ENCODE measurements at places on chromosomes 5 and 9.

GRCh38 chr9:4780651-4781050 is 12.1 kb upstream of the RCL1 start:
- no peak for DNase-seq

DNA sequence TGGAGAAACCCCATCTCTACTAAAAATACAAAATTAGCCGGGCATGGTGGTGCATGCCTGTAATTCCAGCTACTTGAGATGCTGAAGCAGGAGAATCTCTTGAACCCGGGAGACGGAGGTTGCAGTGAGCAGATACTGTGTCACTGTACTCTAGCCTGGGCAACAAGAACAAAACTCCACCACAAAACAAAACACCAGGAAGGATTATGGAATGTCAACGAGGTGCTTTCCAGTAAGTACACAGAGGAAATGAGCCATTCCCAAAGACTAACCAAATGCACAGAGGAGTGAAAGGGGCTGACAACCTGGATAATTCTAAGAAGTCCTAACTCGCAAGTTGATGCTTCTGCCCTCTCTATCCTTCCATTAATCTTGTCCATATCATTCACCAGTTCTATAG is 126.1 kb upstream of the RETREG1 start:
- DNase-seq: peak; percentile 16

DNA sequence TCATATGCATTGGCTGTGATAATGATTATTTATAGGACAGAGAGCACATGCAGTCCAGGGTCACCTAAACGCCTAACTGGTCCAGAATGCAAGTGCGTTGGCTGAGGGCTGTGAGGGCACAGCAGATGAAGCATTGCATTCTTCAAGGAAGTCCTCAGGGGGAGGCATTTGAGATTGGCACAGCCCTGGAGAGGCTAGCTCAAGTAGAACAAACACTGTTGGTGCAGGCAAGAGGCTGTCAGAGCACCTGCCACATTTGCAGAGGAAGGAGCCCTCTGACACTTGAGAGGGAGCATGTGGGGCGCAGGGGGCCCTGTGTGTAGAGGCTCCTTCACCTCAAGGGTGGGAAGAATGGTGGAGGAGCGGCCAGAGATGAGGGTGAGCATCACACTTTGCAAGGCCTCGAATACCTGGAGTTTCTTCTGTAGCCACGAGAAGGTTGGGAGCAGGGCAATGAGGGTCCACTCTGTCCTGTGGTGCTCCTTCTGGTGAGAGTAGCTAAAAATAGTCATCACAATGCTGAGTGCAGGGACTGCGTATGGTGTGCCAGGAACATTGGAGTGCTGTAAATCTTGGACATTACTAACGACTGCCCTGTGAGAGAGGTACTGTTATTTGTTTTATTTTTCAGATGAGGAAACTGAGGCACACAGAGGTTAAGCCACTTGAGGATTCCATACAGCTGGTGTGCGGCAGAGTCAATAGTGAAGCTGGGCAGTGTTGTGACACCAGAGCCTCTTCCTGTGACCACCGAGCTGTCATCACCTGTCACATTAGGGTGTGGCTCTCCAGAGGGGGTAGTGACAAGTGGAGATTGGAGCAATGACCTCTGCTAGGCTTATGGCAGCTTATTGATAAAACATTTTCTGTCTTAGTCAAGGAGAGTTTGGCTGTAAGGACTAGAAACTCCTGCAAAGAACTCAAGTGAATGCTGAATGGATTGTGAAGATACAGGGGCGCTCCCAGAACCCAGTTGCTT is 100.2 kb downstream of the PIP5K1B start:
- DNase-seq: no peak

DNA sequence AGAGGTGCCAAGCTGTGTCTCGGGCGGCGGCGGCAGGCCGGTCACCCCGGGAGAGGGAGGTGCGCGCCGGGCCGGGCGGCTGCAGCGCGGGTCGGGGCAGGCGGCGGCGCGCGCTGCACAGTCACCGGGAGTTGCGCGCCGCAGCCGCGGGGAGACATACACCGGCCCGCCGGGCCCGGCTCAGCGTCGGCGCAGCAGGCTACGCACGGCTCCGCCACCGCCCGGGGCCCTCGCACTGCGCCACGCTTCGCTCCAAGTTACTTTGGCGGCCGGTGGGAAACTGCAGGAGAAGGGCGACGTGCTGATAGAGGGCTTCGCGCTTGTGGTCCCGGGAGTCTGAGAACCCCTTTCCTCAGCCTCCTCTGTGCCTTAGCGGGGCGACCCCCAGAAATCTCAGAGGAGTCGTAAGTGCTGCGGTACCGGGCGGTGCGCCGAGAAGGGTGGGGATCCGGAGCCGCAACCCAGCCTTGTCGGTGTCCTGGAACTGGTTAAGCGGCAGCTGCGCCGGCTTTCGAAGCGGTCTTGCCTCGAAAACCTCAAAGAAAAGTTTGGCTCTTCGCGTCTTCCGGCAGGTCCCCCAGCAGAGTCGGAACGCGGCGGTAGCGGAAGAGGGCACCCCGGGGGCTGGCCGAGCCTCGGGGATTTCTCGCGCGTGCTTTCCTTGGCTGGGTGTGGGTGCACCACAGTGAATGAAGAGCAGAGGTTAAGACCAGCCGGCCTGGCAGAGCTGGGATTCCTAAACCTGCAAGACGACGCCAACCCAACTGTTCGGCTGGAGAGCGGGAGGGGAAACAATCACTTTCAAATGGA is at the start of gene EFNA5:
EFNA5 (minus strand) TSS at position 6 of the 810 bp plus-strand sequence.
- peak; percentile 55 for DNase-seq

DNA sequence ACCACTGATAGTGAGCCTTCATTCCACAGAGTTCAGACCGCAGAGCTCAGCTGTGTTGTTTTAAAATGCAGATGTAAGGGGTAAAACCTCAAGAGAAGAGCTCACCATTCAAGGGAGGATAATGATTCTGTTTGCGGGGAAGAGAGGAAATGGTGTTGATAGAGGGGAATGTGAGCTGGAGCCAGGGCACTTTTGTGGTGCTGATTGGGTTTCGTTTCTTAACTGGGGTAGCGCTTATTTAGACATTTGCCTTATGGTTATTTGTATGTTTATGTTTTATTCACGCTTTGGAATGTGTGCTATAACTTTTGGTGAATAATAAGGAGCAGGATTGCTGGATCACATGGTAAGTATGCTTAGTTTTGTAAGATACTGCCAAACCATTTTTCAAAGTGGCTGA is 42.5 kb downstream of the STXBP1 start:
- peak; percentile 74 for DNase-seq

GRCh38 chr9:131125288-131126058 is at the start of gene NUP214:
NUP214 (plus strand) TSS chr9:131125586; CDS start chr9:131125705, 119 bp downstream.
- DNase-seq: peak; percentile 97

- DNase-seq: no peak
Observed at GRCh38 chr9:135983208-135984071, 22.3 kb upstream of the UBAC1 start.

GRCh38 chr5:149767281-149767550 is 37.1 kb downstream of the PPARGC1B start:
- no peak for DNase-seq

GRCh38 chr5:109921735-109922380 is 232.1 kb downstream of the MAN2A1 start:
- no peak for DNase-seq
